Central memory CD4-positive, alpha-beta T cell (primary cell): ENCODE measurements at places on chromosomes 4 and X.
A peak's percentile ranks its signal among the peaks of the same experiment; 100 is the strongest.

DNA sequence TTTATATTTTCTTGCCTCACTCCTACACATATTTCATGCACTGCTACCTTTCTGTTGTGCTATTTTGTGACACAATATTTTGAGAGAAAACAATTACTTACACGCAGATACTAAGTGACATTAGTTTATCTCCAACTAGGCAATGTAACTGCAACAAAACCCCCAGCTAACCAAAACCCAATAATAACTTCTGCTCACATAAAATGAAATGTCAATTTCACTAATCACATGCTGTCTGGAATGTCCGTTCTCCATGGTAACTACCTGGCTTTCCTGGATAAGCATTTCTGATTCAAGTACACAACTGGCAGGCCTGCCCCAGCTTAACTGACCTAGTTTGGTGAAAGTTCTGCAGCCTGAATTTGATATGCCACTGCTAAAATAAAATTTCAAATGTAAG, 313.5 kb downstream of the TMA16 start:
- no peak for DNase-seq

DNA sequence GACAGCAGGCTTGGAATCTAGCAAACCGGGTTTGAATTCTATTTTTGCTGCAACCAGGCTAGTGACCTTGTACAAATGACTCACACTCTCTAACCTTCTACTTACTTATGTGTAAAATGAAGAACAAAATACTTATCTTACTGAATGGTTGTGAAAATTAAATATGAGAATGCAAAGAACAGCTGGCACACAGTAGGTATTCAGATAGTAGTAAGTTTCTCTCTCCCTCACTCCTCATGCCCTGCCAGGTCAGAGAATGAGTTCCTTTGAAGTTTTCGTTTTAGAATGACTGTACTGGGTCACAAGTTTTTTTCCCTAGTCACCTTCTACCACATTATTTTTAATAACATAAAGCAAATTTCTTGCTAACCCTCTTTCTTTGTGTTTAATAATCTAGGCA, 33.0 kb downstream of the CISD2 start:
- no peak for DNase-seq

- no peak for DNase-seq
Measured at GRCh38 chrX:100207331-100208024, 202.6 kb downstream of the PCDH19 start.

- DNase-seq: no peak
Measured at GRCh38 chr4:2251073-2251794, 9.3 kb upstream of the HAUS3 start.

DNA sequence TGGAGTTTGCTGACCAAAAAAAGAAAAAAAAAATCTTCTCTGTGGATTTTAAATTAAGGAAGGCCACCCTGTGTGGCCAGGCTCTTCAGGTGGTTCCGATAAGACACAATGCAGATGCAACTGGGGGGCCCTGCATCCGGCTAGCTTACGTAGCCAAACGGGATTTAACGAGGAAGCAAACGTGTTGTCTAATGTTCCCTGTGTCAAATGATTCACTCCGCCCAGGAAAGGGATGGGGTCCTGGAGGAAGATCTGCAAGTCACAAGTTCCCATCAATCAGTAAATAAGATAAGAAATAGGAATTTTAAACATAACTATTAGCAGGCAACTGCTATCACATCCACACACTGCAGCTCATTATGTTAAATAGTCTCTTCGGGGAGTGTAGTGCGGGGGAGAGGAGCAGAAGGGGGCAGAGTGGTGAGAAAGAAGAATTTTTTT, 216.4 kb upstream of the GYPA start:
- DNase-seq: no peak

DNA sequence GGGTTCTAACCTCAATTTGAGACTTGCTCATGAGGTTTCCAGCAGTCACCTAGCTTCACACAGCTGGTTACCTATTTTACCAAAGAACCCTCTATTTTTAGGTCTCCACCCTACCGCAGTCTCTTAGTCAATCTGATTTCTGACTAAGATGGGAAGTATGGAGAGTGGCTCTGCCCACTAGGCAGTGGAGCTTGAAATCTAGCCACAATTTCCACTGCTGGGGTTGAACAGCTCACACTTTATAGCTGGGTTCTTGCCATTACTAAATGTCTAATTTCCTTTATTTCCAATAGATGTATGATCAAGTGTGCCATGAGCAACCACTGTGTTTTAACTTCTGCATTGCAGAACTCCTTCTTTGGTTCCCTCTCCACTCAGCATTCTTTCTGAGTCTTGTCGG, 43.1 kb downstream of the GASK1B start:
- no peak for DNase-seq

DNA sequence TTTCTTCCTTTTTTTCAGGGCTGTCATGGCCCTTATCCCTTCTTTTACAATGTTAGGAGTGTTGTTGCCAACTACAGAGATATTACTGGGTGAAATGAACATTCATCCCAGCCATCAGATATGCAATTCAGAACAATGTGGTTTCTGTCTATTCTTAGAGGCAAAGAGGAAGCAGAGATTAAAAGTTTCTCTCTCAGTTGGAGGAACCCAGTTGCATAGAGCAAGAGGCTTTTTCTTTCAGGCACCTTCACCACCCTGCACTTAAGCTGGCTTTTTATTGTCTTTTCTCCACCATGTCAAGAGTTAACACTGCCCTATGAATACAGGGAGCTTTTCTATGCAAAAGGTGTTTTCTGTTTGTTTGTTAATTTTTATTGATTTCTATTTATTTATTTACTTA, 1559.6 kb upstream of the IGFBP7 start:
- no peak for DNase-seq

GRCh38 chr4:150325872-150326271, 247.6 kb downstream of the DCLK2 start:
- no peak for DNase-seq

- DNase-seq: peak; percentile 44
Measured at GRCh38 chr4:103046416-103047290, 27.1 kb upstream of the SLC9B1 start.

- no peak for DNase-seq
Measured at GRCh38 chr4:142316025-142316424, 530.1 kb downstream of the INPP4B start.

GRCh38 chr4:38192516-38192915, 232.3 kb downstream of the PTTG2 start:
- no peak for DNase-seq

DNA sequence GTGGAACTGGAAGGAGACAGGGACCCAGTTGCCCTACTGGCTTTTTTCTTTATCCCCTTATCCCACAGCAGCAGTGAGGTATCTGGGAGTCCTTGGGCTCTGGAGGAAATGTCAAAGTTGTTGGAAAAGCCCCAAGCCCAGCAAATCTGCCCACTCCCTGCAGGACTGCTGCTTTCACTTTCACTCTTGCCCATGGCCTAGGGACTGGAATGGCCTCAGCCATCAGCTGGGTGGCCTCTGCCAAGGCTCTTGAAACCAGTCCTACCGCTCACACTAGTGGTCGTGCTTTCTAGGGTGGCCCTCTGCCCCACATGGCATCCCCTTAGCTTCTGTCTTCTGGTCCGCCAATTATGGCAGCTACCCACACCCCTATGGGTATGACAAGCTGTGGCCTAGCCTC, 9.7 kb upstream of the RHOXF1 start:
- no peak for DNase-seq

- DNase-seq: no peak
Measured at GRCh38 chr4:6908432-6909112, 1.1 kb upstream of the TBC1D14 start.

DNA sequence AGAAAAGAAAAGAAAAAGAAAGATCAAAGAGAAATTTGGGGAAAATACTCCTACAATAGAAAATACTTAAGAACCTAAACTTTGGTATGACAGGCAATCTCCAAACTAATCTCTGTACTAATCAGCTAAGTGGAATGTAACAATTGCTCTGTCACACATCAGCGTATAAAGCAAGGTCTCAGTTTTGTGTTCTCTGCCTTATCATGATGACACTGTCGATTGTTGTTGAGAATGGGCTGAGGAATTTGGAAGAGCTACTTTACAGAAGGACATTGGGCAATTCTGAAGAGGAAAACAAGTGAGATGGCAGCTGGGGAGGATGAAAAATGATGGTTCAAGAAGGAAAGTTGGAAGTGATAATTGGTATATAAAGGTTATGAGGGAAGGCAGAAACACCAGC, 486.0 kb upstream of the HTR2C start:
- DNase-seq: no peak

DNA sequence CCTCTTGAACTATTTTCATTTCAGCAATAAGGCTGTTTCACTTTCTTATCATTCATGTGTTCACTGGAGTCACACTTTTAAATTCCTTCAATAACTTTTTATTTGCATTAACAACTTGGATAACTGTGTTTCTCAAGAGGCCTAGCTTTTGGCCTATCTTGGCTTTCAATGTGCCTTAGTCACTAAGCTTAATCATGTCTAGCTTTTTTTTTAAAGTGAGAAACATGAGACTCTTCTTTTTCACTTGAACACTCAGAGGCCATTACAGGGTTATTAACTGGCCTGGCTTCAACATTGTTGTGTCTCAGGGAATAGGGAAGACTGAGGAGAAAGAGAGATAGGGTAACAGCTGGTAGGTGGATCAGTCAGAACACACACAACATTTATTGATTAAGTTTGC, 64.0 kb upstream of the VCX2 start:
- DNase-seq: no peak

DNA sequence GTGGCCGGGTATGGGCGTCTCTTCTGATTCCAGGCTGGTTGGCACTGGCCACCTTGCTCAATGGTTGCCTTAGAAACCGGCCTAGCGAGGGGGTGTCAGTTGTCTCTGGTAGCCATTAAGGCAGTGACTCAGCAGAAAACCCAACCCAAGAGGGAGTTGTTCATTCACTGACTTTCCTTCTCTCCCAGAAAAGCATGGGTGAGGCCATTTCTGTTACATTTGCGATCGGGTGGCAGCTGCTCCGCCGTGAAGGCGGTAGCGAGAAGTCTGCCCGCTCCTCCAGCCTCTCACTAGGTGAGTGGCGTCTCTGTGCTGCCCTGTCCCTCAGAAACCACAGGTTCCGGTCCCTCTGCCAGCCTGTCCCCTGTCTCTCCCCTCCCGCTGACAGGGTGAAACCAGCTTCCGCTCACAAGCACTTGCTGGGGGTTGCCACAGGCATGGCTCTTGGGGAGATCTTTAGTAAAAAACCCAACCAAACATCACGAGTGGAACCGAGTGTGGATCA, 17.4 kb downstream of the IRAK1 start:
- peak; percentile 28 for DNase-seq

- DNase-seq: no peak
Measured at GRCh38 chr4:19224820-19225219, 1026.9 kb upstream of the SLIT2 start.

- DNase-seq: peak; percentile 42
Measured at GRCh38 chr4:3880615-3881120, 114.5 kb downstream of the ADRA2C start.

- DNase-seq: no peak
Measured at GRCh38 chrX:150517303-150517910, 51.0 kb upstream of the MTM1 start.

DNA sequence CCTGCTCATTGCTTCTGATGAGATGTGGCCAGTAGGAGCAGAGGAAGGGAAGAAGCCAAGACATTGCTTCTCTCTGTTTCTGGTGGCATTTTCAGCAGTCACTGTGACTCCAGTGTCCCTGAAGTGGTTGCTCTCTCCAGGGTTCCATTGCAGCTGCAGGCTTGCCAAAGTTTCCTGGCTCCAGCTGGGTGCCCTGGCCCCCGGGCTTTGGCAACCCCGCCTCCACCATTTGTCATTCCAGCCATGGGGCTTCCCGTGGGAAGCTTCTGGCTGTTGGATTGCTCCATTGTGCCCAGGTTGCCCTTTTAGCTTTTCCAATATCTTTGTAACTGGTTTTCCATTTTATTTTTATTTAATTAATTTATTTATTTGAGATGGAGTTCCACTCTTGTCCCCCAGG, 12.7 kb downstream of the FGFBP1 start:
- DNase-seq: no peak

GRCh38 chrX:153818571-153819383, 11.6 kb downstream of the PDZD4 start:
- DNase-seq: peak; percentile 49

DNA sequence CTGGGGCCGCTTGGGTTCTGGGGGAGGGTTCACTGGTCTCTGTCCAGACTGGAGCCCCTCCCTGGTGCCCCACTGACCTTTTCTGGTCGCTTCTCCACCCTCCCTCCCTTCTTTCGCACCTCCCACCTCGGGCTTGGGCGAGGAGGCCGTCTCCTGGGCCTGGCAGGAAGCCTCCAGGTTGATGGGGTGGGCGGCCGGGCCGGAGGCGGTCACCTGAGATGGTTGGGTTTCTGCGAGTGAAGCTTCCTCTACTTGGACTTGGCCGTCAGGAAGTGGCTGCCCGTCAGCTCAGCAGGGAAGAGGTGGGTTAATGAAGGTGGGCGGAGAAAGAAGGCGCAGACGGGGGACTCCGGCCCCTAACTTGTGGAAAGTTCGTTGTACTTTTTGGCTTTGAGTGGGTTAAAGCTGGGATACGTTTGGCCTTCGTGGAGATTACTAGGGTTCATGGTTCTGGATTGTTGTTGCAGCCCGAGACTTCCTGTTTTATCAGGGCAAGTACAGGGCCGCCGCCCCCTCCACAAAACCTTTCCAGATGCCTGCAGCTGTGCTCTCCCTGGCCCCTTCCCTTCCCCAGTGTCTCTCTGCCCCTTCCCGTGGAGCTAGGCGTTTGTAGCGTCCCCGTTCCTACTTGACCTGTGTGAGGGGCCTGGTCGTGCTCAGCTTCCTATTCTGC, 1.2 kb downstream of the AKAP17A start:
- no peak for DNase-seq

GRCh38 chr4:155187989-155188388, 20.4 kb upstream of the NPY2R start:
- DNase-seq: no peak

GRCh38 chr4:94947681-94948108, 189.9 kb downstream of the BMPR1B start:
- DNase-seq: no peak

- no peak for DNase-seq
Measured at GRCh38 chr4:24262616-24263015, 321.7 kb downstream of the DHX15 start.

DNA sequence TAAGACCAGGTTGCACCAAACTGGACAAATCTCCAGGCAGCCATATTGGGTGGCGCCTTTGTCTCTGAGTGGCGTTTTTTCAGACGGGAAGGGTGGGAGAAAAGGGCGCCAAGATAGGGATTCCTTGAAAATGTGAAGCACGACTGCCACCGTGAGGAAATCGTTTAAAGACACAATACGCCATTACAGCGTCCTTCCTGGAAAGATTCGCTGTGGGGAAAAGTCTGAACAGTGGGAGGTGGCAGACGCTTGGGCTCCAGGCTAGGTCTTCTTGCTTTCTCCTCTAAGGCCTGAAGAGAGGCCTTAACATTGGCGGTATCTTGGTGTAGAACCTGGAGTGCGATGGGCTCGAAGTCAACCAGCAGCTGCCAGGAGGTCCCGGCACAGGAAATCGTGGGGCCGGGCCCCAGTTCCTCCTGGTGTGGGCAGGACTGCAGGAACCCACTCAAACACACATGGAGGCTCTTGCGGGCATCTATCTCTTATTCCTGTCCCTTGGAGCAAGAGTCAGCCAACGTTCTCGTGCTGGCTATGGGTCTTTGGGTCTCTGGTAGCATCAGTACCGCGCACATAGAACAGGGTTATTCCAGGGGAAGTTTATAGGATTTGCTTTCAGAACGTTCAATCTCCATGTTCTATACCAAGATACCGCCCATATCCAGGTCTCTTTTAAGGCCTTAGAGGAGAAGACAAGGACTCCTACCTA, 208.8 kb downstream of the OR13H1 start:
- peak; percentile 78 for DNase-seq
